ENCODE measurements at places on chromosomes 5 and 9. TPM values are rescaled to one million over a fixed set of nuclear protein-coding genes. Genes with fewer than 3 reads are reported as not detected.

GRCh38 chr5:137960141-137960540 lies 70.9 kb downstream of the PKD2L2 start:
- DNase-seq = no peak

GRCh38 chr5:157459715-157460599 lies at the start of gene NIPAL4:
Gene NIPAL4 (plus strand): TSS chr5:157460213. CDS start chr5:157460321, 108 bp downstream.
- DNase-seq = peak; percentile 32

- DNase-seq = no peak
Measured at GRCh38 chr9:137051145-137051724, 2.6 kb downstream of the ENTPD2 start.

- no peak for DNase-seq
Measured at GRCh38 chr9:17414986-17415385, 163.9 kb upstream of the SH3GL2 start.

- DNase-seq = no peak
Measured at GRCh38 chr9:35067056-35067455, 5.4 kb downstream of the VCP start.

DNA sequence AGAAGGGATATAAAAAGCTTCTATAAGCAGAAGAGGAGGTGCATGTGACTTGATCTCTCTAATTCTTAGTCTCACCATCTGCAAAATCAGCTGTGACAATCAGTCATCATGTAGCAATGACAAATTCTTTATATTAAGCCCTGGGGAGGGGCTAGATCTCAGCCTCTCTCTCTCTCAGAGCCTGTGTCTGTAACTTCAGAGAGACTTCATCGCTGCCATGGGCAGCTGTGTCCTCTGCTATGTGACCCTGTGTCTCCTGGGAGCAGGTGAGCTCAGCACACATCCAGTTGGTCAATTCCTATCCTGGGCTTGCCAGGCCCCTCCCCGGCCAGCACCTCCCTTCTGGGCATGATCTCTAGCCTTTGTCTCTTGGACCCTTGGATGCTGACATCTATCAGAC lies 109.6 kb downstream of the ANKRD18B start:
- no peak for DNase-seq

GRCh38 chr9:70477146-70477745 lies 62.8 kb upstream of the KLF9 start:
- DNase-seq = peak; percentile 66

DNA sequence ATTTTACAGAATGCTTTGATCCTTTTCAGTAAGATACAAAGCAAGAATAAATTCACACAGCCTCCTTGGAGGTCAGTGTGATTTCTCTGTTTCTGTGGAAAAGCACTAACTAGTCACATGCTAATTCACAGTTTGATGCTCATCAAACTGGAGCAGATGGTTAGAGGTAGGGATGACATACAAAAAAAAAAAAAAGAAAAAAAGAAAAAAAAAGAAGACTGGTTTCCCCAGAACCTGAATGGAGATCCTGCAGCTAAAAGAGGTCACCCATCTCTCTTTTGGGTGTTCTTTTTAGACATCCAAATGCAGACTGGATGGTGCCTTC lies 123.7 kb upstream of the ANKRD55 start:
- no peak for DNase-seq

DNA sequence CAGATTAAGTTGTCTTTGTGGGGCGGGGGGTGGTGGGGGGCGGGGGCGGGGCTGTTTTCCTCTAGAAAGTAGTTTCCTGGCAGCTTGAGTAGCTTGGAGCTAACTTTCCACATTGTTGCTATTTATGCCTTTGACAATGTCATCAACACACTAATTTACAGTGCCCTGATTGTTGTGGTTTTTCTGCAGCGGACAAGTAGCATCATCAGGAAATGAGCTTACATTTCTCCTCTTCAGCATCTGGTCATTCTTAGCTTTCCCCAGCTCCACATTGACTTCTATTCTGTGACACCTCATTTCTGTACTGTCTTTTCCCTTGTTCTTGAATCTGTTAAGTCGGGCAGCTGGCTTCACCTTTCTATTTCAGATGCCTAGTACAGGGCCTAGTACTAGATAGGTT lies 112.3 kb upstream of the RAD23B start:
- DNase-seq = no peak

The MLANA gene
- total RNA-seq = not detected

The SPATA31D4 gene
- not detected for total RNA-seq

The ARHGEF28 gene
- 27.2 TPM for total RNA-seq

The FAM78A gene
- 0.54 TPM for total RNA-seq

All from MCF 10A (cell line).